ENCODE measurements at places on chromosomes 13 and 19.

GRCh38 chr19:892243-892893 is 619 bp downstream of the MED16 start:
- no peak for DNase-seq

DNA sequence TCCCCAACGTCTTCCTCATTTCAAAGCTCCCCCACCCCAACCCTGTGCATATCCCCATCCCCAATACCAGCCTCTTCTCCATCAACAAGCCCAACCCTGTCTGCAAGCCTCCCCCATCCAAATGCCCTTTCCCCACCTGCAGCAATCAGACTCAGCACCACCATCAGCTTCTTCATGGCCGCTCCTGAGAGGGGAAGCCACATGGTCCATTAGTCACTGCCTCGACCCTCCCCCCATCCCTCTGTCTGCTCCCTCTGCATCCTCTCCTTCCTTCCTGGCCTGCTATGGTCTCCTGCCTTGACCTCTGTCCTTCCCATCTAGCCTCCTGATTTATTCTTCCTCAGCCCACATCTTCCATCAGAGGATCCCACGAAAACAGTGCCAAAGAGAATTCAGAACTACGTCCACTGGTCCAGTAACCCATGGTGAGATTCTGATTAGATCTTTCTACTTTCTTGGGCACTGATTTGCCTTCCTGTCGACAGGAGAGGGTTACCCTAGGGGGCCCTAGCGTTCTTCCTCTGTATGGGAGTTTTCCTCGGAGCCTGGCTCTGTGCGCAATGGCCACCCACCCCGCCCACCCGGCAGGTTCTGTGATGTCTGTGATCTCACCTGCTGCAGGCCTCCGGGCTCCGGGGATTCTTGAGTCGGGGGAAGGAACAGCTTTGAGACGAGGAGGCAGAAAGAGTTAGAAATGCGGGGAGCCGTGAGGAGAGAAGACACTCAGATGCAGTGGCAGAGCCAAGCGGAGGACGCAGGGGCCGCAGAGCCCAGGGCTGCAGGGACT is 1.3 kb downstream of the KLK6 start:
- DNase-seq, result no peak

DNA sequence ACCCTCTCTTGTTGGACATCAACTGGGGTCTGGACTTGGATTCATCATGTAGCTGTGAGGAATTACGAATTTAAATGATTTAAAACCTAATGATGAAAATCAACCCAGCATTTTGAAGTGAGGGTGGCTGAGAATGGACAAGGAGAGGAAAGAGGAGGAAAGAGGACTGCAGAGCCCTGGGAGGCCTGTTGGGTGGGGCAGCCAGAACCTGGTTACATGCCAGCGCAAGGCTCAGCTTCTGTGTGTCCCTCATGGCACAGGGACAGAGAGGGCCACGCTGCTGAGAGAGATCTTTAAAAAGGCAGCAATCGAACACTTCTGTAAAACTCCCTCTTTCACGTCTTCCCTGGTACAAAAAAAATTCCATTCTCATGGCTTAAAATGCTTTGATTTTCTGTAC is 292.7 kb downstream of the MYO16 start:
- DNase-seq, result no peak

DNA sequence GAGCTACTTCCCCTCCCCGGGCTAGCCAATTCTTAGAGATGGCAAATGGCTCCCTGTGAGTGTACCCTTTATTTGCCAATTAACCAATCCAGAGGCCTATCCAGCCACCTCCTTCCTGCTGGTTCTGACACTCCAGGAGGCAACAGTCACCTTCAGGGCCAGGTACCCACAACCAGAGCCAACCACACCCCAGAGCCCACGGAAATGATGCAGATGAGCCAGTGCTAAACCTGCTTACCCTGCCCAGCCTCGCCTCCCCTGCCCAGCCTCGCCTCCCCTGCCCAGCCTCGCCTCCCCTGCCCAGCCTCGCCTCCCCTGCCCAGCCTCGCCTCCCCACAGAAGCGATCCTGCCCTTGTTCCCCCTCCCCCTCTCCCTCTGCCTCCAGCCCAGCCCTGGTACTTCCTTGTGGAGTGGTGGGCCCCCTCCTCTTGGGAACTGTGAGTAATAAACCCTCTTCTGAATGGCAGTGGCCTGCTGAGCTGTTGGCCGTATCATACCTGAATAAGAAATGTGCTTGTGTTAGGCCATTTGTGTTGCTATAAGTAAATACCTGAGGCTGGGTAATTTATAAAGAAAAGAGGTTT is 173.8 kb upstream of the RNF113B start:
- DNase-seq, result no peak

DNA sequence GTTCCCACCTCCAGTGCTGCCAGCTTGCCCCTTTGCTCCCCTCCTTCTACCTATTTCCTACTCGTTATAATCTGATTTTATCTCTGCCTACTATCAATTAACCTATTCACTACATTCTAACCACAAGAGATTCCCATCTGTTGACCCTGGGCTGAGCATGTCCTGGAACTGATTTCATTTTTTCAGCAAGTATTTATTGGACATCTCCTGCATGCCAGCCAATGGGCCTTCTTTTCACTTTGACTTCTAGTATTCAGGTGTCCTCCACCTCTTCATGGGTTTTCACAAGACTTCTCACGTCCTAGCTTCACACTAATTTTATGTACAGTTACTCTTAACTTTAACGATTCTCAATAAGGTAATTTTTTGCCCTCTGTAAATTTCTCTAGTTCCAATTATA is 282.7 kb upstream of the KLHL1 start:
- no peak for DNase-seq

GRCh38 chr13:49711218-49711863 is 20.1 kb upstream of the EBPL start:
- no peak for DNase-seq

DNA sequence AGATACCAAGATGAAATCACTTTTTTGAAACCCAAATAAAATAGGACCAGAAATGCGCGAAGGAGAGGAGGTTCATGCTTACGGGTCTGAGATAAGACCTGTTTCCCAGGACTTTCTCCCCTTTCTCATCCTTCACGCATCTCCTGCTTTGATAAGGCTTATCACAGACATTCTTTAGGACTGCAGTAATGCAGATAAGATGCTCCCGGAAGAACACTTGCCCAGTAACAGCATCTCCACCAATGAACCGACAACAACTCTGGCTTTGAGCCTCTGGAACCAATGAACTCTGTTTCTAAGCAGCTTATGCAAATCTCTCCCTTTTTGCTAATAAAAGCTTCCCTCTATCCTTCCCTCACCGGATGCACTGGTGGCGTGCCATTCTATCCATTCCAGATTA is 783.4 kb upstream of the ARGLU1 start:
- DNase-seq, result no peak

DNA sequence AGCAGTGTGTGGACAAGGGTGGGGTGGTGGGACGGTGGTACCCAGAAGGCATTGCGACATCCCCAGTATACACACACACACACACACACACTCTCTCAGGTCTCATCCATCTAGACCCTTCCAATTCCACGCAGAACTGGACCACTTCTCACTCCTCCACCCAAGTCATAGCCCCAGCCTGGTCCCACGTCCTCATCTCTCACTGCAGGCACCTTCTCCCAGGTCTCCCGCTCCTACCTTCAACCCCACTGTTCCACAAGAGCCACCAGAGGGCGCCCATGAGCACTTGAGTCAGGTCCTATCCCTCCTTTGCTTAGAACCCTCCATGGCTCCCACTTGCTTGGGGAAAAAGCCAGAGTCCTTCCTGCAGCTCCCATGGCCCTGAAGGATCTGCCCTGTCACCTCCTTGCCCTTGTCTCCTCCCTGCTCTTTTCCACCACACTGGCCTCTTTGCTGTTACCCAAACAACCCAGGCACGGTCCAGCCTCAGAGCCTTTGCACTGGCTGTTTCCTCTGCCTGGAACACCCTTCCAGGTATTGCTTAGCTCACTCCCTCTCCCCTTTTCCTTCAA is 62.6 kb downstream of the IER2 start:
- peak; percentile 63 for DNase-seq

DNA sequence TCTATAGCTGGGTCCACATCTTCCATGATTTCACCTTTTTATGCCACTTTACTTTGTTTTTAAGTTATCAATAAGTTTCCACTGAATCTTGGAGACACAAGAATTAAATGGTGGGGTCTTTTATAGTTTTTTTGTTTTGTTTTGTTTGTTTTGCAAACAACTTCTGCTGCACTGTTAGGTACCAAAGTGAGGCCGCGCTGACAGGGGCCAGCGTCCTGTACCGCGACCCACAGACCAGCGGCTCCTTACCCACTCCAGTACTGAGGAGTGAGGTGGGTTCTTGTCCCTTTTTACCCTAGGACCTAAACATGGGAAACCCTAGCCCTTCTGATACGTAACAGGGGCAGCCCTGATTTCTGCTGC is 75.8 kb upstream of the MCF2L start:
- DNase-seq, result no peak

DNA sequence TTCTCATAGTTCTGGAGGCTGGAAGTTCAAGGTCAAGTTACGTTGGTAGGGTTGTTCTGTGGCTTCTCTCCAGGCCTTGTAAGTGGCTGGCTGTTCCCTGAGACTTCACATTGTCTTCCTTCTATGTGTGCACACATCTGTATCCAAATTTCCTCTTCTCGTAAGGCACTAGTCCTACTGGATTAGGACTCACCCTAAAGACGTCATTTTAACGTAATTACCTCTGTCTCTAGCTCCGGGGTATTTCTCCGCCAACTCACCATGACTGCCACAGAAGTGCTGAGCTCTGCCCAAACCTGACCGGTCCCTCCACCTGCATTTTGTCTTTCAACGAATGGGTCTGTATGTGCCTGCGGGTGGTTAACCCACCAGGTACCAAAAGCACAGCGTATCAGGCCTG is 8.7 kb upstream of the SYDE1 start:
- no peak for DNase-seq

GRCh38 chr19:12722566-12723380 is 959 bp downstream of the TNPO2 start:
- DNase-seq, result peak; percentile 90

DNA sequence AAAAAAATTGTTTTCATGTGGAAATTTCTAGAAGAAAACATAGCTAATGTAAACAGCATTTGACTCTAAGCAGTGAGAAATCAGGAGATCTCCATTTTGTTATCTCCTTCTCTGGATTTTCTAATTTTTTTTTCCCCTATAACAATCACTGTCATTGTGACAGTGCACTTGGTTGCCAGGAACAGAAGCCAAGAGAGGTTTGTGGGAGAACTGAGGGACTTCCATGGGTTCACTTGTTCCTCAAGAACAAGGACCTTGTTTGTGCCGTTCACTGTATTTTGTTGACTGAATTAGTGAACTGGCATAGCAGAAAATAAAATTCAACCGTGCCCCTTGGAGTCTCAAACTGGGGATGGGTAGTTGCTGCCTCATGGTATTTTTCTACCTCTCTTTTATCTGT is 17.1 kb downstream of the SHISA7 start:
- DNase-seq, result no peak

DNA sequence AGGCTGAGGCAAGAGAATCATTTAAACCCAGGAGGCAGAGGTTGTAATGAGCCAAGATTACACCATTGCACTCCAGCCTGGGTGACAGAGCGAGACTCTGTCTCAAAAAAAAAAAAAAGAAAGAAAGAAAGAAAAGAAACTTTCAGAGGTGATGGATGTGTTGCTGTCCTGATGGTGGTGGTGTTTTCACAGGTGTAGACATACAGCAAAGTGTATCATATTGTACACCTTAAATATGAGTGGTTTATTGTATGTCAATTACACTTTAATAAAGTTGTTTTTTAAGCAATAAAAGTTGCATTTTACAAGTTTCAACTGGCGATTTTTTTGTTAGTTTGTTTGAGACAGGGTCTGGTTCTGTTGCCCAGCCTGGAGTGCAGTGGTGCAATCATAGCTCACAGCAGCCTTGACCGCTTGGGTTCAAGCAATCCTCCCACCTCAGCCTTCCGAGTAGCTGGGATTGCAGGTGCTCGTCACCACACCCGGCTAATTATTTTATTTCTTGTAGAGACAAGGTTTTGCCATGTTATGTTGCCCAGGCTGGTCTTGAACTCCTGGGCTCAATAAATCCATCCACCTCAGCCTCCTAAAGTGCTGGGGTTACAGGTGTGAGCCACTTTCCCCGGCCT is 13.5 kb upstream of the INSR start:
- DNase-seq, result no peak

DNA sequence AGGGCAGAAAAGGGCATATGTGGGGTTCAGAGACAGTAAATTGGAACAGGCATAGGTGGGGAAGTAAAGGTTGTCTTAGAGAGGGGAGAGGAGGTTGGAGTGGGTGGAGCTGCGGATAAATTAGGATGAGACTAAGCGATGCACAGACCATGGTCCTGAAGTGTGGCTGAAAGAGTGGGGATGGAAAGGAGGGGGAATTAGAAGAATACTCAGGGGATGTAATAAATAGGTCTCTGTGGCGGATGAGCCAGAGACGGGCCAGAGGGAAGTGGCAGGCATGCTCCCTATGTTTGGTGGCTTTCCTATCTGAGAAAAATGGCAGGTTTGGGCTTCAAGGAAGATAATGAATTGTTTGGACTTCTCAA is 123.4 kb downstream of the OLFM4 start:
- no peak for DNase-seq

GRCh38 chr13:50617134-50617721 is 226.3 kb downstream of the DLEU7 start:
- no peak for DNase-seq

GRCh38 chr13:28128030-28128429 is 10.3 kb upstream of the PAN3 start:
- DNase-seq, result no peak

DNA sequence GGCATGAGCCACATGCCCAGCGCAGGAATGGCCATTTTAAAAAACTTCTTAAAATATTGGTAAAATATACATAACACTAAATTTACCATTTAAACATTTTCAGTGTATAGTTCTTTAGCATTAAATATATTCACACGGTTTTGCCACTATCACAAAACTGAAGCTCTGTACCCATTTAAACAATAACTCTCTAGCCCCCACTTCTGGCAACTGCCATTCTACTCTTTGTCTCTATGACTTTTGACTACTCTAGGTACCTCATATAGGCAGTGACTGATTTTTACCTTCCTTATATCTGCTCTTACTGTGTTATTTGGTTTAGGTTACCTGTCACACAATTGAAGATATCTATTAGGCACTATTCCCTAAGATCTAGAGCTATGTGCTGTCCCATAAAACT is 2.3 kb upstream of the KBTBD7 start:
- no peak for DNase-seq

Measured in stimulated activated CD8-positive, alpha-beta memory T cell treated with anti-CD3 and anti-CD28 coated beads, Interleukin-4, amount 100 ng/mL, for 4 hours (primary cell).